ENCODE measurements at places on chromosomes 16 and 17.

DNA sequence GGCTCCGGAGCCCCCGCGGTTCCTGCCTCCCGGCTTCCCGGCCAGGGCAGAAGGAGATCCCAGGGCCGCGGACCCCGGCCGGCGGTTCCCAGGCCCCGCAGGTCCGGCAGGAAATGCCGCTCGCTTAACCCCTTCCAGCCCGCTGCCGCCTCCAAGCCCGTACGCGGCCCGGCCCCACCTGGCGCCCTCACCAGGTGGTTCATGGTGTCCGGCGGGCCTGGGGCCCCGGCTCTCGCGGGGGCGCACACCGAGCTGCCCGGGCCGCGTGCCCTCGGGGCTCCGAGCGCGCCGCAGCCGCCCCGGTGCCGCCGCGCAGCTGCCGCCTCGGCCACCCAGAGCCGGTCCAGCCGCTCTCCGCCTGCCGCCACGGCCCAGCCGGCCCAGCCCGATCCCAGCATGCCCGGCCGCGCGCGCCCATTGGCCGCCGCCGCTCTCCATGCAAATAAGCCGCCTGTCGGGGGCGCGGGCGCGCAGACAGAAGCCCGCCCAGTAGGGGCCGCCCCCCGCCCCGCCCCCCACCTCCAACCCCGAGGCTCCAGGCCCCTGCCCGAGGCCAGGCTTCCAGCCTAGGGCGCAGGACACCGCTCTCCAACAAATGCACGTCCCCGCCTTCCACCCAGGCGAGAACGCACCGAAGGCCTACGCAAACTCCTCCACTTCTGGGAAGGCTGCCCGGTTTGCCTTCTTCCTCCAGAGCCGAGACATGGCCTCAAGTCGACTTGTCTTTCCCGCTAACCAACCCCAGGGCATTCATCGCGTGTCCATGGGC lies at the start of gene BCAR1:
BCAR1 (minus strand) TSS at position 345 of the 769 bp plus-strand sequence; CDS start at position 203, 142 bp downstream.
- peak; percentile 32 for DNase-seq

DNA sequence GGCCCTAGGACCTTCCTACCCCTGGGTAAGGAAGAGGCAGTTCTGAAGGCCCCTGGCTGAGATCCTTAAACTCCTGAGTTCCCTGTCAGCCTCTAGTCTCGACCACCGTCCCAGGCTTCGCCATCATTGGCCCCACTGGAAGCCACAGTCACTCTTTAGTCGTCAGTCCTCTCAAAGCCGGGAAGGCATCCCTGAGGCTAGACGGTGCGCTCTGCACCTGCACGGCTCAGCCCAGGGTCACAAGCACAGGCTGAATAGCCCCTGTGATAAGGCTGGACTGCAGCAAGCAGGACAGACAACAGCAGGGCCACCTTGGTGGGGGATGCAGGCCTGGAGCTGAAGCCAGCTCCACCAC lies 3.3 kb upstream of the HEXIM1 start:
- DNase-seq = no peak

- no peak for DNase-seq
Measured at GRCh38 chr17:7880076-7880868, 8.3 kb upstream of the CHD3 start.

- DNase-seq = no peak
Measured at GRCh38 chr17:48928876-48929811, 15.5 kb downstream of the SNF8 start.

- DNase-seq = no peak
Measured at GRCh38 chr17:76922084-76922483, 53.9 kb downstream of the MGAT5B start.

DNA sequence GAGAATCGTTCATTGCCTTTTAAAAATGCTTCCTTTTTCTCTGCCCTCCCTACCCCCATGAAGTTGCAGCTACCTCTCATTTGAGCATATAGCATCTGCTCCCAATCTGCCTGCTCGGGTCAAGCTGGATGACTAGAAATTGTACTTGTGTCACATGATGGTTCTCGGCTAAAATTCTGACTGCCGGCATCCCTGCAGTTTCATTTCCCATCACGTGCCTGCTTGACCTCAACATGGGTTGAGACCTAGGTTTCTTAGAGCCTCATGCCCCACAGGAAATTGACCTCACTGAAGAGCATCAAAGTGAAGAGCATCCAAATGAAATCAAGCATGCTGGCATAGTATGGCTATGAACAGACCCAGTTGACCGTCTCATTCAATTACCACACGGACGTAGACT lies 581.6 kb upstream of the PSMD7 start:
- DNase-seq = no peak

- no peak for DNase-seq
Measured at GRCh38 chr16:84303516-84303915, 8.8 kb downstream of the WFDC1 start.

DNA sequence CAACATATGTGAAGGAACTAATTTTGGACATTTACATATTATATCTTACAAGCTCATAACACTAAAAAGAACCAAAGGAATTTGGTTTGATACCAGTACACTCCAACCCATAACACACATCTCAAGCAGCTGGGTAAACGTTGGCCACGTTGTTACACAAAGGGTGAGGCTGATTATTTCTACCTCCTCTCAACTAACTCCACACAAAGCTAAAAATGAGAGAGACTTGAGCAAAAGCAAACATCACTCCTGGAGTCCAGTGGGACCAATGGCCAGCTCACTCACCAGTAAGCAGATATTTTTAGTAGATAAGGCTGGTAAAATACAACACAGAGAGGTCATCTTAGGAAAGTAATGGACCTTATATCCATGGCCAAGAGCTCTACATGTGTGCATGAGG lies 207.6 kb downstream of the MRTFB start:
- DNase-seq = no peak

DNA sequence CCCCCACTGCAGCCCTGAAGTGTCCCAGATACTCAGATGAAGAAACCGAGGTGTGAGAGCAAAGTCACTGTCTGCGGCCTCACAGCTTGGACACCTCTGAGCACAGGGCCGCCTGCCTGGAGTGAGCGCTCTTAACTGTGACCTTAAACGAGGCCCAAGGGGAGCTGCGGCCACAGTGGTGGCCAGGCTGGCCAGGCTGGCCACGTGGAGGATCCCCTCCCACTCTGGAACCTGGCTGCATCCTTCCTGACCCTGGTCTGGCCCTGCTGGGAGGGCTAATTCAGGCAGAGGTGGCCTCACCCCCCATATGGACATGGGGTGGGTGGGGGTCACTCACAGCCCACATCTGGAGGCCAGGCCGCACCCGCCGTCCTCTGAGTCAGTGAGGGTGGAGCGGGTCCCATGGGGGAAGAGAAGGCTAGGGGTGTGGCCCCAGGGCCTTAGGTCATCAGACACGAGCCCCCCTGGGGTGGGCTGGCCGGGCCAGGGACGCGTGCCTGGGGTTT lies 6.6 kb downstream of the VASN start:
- DNase-seq = no peak

DNA sequence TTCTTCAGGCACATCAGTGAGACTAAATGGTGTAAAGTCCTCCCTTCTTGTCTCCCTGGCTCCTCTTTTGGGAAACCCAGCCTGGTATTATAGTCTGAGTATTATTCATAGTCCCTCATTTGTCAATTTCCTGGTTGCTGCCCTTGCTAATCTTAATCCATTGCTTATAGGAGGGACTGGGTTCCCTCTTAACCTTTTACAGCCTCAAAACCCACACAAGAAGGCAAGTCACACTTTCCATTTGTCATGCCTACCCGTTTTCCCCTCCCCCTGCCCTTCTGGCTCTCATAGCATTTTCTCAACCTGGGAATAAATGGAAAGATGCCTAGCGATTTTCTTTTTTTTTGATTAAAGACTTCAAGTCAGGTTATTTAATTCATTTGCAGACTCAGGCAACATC lies 124.8 kb downstream of the MAP2K6 start:
- DNase-seq = no peak

- no peak for DNase-seq
Measured at GRCh38 chr17:39923836-39924690, 3.3 kb downstream of the ORMDL3 start.

DNA sequence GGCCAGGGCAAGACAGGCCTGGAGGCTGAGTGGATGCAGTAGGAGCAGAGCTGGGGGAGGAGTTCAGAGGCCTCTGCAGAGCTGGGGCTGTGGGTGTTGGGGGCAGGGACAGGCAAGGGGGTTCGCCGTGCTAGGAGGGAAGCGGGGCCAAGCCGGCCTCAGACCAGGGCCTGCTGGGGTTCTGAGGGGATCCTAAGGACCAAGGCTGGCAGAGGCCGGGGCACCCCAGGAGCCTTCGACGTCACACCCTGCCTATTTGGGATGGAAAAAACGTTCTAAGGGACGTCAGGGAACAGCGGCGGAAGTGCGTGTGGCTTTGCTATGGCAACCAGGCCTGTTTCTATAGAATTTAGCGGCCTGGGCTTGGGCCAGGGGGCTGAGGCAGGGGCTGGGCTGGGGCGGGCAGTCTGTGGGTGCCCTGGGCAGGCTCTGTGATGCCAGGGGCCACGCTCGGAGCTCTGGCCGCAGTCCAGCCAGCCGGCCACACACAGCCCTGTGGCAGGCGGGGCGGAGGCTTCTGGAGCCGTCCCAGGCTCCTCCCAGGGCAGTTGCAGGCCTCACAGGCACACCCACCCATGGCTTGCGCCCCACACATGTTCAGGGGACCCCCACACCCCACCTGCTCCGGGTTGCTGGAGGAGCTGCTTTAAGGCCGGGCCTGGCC lies 3.7 kb downstream of the TRAF7 start:
- DNase-seq = no peak

DNA sequence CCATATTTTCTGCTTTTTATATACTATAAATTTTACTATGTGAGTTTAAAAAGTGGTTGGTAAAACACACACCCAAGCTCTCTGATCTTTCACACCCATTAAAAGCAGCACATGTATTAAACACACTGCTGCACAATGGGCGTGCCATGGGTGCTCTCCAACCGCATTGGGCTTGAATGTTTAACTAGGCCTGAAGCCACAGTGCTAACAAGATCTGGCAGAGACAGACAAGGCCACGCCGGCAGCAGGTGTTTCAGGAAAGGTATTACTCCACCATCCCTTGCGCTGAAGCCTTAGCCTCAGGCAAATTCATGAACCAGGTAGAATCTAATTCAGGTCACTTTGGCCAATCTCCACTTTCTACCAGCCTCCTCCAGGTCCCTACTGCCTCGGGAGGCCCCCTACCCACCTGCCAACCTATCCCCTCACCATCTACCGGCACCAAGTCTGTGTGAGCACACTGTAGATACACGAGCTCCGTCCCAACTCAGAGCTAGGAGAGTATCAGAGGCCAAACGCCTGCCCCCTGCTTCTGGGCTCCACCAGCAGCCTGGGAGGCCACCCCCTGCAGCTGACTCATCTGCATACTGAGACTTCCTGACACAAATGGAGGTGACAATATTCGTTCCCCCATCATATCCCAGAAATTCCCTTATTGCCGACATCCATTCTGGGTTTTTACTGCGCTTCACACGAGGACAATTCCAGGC lies 95.0 kb downstream of the ADCY9 start:
- no peak for DNase-seq

DNA sequence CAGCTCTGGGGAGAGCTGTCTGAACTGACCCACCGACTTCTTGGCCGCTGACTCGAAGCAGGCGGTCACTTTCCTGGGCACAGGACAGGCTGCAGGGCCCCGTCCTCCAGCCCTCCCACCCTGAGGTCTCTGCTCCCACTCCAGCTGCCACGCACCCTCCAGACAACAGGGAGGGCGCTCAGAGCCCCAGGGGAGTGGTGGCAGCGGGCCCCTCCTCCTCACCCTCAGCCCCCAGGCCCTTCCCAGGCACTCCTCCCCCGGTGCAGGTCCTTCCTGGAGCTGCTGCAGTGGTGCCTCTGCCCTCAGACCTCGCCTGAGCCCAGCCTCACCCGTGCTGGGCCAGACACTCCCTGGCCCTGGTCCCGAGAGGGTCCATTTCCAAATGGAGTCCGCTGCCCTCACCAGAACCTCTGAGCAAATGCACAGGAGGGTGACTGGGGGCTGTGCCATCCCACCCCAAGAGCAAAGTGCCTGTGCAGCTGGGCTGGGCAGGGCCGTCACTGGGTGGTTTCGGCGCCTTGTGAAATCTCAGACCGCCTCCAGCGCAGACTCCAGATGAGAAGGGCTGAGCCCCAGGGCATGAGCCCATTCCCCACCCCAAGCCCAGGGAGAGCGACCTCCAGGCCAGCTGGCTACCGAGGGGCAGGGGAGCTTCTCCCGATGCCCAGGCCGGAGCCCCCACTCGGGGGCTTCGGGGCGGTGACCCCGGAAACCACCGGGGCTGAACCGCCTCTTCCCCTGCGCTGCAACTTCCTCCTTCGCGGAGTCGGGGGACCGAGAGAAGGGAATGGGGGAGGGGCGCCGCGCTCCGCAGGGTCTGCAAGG lies 717 bp downstream of the CYBA start:
- no peak for DNase-seq

- no peak for DNase-seq
Measured at GRCh38 chr17:8475781-8476180, 40.1 kb downstream of the NDEL1 start.

Measured in activated T-cell treated with anti-CD3 and anti-CD28 coated beads for 48 hours (primary cell).